ENCODE measurements at places on chromosomes 11 and 22.

- no peak for DNase-seq
These were observed 6.0 kb upstream of the PAK1 start for GRCh38 chr11:77479746-77480352.

DNA sequence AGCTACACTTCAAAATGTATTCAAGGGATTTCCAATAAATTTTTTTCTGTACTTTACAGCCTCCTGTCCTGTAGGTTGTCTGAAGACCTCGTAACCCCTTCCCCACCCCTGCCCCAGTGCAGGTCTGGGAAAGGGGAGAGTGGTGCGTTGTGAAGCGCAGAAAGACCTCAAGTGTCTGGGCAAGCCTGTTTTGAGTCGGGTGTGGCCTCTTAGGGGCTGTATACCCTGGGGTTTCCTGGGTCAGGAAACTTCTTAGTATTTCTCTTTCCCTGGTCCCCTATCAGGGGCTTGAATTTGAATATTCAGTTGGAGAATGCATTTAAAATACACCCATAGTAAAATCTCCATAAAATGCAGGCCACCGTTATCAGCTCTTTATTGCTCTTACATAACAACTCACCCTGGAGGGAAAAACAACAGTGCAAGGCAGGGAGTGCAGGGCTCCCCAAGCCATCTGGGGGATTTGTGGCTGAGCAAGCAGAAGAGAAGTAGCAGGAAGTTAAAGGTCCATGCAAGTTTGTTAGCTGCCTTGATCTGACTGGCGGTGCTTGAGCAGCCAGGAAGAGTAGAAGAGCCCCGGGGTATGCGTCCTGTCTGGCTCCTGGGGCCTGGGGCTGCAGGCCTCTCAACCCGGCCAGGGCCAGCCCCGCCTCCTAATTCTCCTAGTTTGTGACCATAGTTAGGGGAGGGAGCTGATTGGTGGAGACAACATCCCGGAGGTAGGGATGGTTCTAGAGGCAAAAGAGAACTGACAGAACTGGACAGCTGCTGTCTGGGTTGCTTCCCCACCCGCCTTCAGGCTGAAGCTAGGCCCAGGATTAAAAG, 25.7 kb downstream of the ARHGAP1 start:
- DNase-seq: no peak

GRCh38 chr11:28343304-28344233, 235.4 kb downstream of the METTL15 start:
- no peak for DNase-seq

DNA sequence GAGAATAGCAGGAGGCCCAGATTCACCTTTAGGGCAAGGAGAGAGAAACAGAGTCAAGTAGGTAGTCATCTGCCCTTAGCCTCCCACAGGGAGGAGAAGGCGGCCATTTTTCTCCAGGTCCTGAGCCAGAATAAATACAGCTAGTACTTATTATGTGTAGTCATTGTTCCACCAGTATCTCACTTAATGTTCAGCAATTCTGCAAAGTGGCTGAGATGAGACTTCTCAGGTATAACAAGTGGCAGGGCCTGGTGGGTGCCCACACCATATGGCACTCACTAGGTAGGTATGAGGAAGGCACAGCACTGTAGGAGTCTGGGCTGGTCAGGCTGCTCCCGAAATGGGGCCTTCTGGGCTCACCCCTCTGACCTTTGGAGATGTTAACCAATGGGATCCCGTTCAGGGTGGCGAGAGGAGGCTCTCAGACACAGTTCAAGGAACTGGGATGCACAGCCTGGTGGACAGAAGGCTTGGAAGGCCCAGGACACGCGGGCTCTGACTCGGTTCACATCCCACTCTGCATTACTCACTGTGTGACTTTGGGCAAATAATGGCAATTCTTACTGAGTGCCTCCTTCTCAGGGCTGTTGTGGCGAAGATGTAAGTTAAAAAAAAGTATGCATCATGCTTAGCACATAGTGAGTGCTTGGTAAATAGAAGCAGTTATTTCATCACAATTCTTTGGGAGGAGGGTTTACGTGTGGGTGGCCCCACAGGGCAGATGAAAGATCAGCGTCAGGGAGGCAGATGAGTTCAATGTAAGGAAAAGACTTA, 25.1 kb downstream of the RTN4RL2 start:
- no peak for DNase-seq

- DNase-seq: no peak
These were observed 686.2 kb downstream of the OPCML start for GRCh38 chr11:132846075-132846474.

GRCh38 chr11:126166413-126166812, 45.0 kb downstream of the RPUSD4 start:
- no peak for DNase-seq

GRCh38 chr11:62708793-62709192, 1.3 kb downstream of the GNG3 start:
- DNase-seq: peak; percentile 52

DNA sequence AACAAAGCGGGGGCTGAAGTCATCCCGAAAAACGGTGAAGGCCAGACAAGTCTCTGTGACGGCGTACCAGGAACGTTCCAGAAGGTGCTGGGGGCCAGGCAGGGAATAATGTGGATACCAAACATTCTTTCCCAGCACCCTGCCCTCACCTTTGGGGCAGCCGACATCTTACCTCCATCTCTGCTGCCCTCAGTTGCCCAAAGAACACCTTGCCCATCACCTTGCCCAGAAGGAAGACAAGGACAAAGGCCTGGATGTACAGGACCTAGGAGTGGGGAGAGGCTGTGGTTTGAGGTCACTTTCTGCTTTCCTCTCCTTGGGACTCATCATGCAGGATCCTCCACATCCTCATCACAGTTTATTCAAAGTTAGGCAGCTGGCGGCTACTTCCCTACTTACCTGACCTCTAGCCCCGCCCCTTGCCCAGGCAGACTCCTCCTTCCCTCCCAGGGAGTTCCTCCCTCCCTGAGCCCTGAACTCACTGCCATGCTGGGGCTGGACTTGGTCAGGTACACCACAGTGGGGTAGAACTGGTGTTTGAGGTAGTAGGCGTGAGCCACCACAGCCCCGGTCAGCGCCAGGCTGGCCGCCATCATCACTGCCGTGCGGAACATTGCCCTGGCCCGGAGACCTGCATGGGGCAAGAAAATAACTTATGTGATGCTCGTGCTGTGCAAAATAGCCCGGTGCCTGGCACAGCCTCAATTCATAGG, 1.2 kb downstream of the SYVN1 start:
- no peak for DNase-seq

- peak; percentile 12 for DNase-seq
These were observed 96.1 kb upstream of the THY1 start for GRCh38 chr11:119518746-119519730.

GRCh38 chr22:27971926-27972325, 52.9 kb upstream of the PITPNB start:
- DNase-seq: no peak

DNA sequence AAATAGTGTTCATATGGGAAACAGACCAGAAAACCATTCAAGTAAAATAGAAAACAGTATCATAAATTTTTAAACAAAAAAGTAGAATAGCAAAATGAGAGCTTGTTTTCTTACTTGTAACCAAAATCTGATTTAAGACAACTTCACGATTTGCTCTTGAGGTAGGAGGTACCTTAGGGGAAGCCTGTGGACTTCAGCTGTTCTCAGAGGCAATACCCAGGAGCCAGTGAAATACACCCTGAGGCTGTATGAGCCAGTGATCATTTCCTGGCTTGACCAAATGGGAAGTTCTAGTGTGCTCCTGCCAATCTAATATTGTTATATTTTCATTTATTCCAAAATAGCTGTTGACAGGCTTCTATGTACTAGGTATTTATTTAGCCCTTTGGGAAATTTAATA, 104.8 kb downstream of the ARHGAP42 start:
- DNase-seq: no peak

DNA sequence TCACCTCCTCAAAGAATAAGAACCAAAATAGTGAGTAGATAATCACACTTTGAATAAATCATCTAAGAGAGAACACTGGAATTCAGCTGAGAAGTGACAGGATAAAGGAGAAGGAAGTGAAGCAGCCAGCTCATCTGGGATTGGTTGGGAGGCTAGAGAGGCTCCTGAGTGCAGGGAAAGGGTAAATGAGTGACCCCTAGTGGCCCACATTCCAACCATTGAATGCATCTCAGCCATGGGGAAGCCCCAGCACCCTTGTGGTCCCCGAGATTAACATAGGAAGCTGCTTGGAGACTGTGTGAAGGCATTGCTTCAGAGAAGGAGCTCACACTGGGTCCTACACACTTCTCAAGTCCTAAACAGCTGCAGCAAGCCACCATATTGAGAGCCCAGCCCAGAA, 82.3 kb downstream of the JRKL start:
- DNase-seq: no peak

DNA sequence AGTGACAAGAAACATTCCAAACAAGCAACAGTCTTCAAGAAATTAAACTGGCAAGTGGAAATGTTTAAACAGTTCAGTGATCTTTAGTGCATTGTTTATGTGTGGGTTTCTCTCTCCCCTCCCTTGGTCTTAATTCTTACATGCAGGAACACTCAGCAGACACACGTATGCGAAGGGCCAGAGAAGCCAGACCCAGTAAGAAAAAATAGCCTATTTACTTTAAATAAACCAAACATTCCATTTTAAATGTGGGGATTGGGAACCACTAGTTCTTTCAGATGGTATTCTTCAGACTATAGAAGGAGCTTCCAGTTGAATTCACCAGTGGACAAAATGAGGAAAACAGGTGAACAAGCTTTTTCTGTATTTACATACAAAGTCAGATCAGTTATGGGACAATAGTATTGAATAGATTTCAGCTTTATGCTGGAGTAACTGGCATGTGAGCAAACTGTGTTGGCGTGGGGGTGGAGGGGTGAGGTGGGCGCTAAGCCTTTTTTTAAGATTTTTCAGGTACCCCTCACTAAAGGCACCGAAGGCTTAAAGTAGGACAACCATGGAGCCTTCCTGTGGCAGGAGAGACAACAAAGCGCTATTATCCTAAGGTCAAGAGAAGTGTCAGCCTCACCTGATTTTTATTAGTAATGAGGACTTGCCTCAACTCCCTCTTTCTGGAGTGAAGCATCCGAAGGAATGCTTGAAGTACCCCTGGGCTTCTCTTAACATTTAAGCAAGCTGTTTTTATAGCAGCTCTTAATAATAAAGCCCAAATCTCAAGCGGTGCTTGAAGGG, 6.0 kb downstream of the MALAT1 start:
- no peak for DNase-seq

- DNase-seq: no peak
These were observed 198.9 kb upstream of the ZC3H12C start for GRCh38 chr11:109894242-109894641.

- DNase-seq: no peak
These were observed 15.7 kb downstream of the ROBO3 start for GRCh38 chr11:124880958-124881357.

DNA sequence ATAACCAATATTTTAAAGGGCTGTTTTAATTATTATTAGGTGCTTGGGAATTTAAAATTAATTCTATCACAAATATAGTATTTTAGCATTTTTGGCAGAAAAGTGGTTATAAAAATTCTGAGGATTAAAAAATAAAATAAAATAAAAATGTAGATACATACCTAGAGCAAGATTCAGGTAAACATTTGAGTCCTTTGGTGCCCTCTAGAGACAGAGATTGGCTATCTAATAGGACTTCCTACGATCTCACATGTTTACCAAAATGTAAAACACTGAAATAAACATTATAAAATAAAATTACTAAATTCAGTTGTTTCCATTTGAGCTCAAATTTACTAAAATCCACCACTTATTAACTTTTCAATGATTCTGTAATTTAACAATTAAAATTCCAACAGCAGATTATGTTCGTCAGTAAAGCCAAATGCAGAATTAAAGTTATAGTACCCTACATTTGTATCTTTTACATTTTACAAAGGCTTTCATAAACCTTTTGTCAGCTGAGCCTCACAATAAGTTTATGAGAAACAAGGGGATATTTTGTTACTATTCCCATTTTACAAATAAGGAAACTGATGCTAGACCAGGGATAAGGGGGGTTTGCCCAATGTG, 27.7 kb downstream of the SLC36A4 start:
- no peak for DNase-seq

GRCh38 chr11:13000721-13001120, 8.4 kb upstream of the RASSF10 start:
- no peak for DNase-seq

GRCh38 chr11:119120639-119121007, 757 bp upstream of the HINFP start:
- DNase-seq: no peak

GRCh38 chr22:46381142-46381541, 45.6 kb downstream of the TRMU start:
- no peak for DNase-seq
